Lung (tissue), 17 donors: ENCODE measurements at places on chromosomes 1 and 21. TPM values are rescaled to one million over a fixed set of nuclear protein-coding genes. Genes with fewer than 3 reads are reported as not detected.
A peak's percentile ranks its signal among the peaks of the same experiment; 100 is the strongest.

DNA sequence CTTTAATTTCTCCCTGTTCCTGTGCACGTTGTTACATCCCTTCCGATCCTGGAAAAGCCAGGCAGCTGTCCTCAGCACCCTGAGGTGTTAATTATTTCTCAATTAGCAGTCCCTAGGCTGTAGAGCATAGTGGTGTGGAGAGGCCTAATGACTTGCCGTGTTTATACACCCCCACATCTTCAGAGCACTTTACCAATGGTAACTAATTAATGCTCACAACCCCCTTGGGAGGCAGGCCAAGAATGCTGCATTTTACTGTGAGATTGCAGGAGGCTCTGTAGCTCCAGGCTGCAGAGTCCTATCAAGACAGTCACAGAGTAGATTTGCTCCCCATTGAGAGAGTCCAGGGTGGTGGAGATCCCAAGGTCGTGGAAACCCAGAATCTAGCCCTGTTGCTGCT lies 2.4 kb upstream of the PARS2 start:
- no peak for DNase-seq

DNA sequence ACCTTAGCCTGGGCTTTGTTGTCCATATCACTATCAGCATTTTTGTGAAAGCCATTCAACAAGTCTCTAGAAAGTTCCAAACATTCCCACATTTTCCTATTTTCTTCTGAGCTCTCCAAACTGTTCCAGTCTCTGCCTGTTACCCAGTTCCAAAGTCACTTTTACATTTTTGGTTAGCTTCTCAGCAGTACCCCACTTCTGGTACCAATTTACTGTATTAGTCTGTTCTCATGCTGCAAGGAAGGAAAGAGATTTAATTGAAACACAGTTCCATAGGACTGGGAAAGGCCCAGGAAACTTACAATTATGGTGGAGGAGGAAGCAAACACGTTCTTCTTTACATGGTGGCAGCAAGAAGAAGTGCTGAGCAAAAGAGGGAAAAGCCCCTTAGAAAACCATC lies 247.2 kb upstream of the B3GALT2 start:
- no peak for DNase-seq

GRCh38 chr1:24198766-24199165 lies 11.7 kb upstream of the IFNLR1 start:
- no peak for DNase-seq

LENEP gene
- not detected for polyA plus RNA-seq

- no peak for DNase-seq
Measured at GRCh38 chr1:200805719-200806118, 67.0 kb downstream of the CAMSAP2 start.

GRCh38 chr1:41278076-41278475 lies 36.0 kb upstream of the SCMH1 start:
- no peak for DNase-seq

- DNase-seq, result no peak
Measured at GRCh38 chr1:116076831-116077230, 34.4 kb upstream of the MAB21L3 start.

PANK4 gene
- 18.9 TPM for polyA plus RNA-seq

KANK4 gene
- polyA plus RNA-seq, result 0.10 TPM

GRCh38 chr1:68173936-68174737 lies 58.2 kb downstream of the WLS start:
- DNase-seq, result peak; percentile 83

GRCh38 chr21:17454315-17455027 lies 58.4 kb upstream of the CXADR start:
- peak; percentile 50 for DNase-seq

MAP10 gene
- polyA plus RNA-seq, result 0.57 TPM

DNA sequence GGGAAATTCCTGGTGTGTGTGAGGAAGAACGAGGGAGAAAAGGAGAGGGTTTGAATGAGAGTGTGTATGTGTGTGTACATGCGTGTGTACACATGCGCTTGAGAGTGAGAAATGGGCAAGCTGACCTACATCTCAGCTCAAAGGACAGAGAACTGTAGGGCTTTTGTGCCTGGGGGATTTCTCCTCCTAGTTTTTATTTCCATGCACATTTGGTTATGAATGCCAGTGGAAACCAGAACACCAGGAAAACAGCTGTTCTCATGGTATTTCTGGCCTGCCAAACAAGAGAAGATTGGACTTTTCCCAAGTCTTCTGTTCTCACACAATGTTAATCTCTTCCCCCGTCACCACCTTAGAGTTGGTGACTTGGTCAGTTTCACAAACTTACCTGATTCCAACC lies 45.2 kb downstream of the SLC44A3 start:
- no peak for DNase-seq

- DNase-seq, result peak; percentile 31
Measured at GRCh38 chr1:207811920-207812720, 60.3 kb downstream of the CD46 start.

DNA sequence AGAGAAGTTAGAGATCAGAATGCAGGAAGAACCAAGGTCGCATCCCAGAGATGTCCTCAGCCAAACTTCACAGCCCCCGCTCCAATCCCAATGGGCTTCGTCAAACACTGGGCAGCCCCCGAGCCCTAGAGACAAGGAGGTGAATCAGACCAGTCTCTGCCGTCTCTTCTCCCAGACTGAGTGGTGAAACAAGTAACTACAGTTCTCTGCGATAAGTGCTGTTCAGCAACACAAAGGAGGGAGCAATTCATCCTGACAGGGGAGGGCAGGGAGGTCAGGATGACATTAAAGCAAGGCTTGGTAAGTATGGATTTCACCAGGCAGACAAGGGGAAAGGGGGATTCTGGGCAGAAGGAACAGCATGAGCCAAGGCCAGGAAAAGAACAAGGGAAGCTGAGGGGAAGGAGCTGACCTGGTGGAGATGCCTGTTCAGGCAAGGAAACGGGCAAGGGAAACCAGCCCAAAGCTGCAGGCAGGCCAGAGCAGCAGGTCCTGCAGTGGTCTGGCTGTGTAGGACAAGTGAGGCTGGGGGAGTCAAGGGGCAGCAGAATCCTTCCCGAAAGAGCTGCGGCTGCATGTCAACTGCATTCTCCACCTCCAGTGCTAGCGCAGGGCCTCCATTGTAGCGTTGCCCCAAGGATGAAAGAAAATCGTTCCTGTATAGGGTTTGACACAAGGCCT lies 13.6 kb upstream of the ERI3 start:
- no peak for DNase-seq

DNA sequence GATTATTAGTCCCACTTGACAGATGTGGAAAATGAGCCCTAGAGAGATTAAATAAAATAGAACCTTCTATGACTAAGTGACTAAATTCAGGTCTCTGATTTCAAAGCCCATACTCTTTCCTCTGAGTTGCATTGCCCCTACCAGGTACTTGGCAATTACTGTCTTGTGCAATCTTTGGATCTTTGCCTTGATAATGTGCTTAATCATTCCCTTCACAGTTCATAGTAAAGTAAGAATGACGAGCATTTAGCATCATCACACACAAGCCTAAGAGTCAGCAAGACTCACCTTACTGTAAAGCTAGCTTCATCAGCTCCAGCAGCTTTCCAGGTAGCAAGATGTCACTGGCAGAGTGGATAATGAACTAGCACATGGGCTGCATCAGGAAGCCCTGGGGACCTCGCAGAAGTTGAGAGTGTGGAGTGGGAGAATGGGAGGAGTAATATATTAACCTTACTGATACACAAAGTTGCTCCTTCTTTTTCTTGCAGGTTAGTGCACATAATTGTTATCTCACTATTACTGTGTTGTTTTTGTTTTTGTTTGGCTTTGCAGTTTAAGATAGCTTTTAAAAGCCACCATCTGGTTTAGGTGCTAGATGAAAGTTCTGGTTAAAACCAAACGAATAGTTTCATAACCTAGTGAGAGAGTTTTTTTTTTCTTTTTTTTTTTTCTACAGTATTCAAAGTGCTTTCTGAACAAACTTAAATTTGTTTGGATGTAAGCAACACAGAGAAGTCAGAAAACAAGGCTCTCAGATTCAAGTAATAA lies 71.8 kb downstream of the PBX1 start:
- no peak for DNase-seq

SYT6 gene
- polyA plus RNA-seq, result 0.01 TPM

DNA sequence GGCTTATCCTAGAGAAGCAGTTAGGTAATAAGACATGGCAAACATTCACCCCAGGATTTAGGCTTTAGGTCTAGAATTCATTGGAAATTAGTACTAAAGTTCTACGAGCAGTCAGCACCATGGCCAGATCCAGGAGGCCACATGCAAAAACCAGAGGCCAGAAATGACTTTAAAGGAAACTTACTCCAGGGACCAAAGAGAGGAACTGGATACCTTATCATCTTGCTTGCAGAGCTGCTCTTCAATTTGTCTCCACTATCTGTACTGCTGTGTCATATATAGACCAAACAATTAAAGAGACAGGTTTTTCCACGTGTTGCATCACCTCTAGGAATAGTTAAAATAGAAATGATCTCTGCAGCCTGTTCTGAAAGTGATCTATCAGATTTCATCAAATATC lies 127.8 kb downstream of the LMX1A start:
- DNase-seq, result peak; percentile 29

AKR7A3 gene
- polyA plus RNA-seq, result 0.91 TPM

DNA sequence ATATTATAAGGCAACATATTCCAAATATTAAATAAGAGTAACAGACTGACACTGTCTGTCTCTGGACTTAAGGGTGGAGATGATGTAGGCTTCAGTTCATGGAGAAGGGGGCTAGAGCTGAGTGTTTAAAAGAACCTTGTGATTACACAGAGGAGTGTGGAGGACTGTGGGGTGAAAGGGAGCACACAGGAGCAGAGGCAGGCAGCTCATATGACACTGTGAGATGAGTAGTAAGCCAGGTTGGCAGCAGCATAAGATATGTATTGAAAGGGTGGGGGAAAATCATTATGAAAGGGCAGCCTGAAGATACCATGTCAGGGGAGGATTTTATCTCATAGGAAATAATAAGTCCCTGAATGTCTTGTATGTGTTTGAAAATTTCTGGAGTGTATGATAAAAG lies 104.5 kb downstream of the AK5 start:
- no peak for DNase-seq

GRCh38 chr1:223208164-223209076 lies 65.4 kb upstream of the TLR5 start:
- no peak for DNase-seq

ARTN gene
- polyA plus RNA-seq, result 0.95 TPM

ANGPTL7 gene
- 0.26 TPM for polyA plus RNA-seq

TAL1 gene
- polyA plus RNA-seq, result 6.4 TPM

- DNase-seq, result peak; percentile 11
Measured at GRCh38 chr1:32291145-32291707, 657 bp upstream of the HDAC1 start.

- no peak for DNase-seq
Measured at GRCh38 chr1:178694923-178695525, 30.0 kb upstream of the RALGPS2 start.

GRCh38 chr1:155026588-155026987 lies 7.0 kb downstream of the DCST2 start:
- DNase-seq, result no peak

DNA sequence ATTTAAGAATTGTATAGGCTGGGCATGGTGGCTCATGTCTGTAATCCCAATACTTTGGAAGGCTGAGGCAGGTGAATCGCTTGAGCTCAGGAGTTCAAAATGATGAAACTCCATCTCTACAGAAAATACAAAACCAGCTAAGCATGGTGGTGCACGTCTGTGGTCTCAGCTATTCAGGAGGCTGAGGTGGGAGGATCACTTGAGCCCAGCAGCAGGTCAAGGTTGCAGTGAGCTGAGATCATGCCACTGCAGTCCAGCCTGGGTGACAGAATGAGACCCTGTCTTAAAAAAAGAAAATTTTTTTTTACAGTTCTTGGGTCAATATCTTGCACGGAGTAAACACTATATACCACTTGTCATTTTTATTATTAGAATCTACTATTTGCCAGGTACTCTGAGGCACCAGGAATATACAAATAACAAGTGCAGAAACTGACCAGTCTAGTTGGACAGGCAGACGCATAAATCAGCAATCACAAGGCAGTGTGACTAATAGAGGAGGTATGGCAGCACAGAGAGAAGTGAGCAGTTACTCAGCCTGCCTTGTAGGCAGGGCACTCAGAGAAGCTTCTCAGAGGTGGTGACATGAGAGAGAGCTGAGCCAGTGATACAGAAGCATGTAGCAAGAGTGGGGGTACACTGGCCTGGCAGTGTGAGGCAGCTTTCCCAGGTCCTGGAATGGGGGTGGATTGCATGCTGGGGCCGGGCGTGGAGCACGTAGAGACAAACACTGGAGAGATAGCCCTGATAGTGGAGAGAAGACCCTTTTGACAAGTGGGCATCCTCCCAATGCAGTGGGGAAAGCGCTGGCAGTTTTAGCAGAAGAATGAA lies 8.0 kb downstream of the PHLDA3 start:
- peak; percentile 44 for DNase-seq

DNA sequence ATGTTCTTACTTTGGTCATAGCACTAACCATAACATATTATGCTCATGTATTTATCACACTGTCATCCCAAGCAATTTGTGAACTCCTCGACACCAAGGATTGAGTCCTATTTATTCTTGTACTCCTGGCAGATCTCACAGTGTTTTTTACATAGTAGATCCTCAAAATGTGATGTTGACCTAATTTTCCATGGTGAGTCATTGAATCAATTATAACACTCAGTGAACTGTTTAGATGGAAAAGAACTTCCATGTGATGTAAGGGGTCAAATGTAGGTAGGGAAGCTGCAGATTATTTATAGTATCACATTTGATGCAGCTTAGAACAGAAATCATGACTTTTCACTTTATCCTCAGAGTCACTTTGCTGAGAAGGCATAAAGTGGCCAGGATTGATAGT lies 281.9 kb upstream of the ADAMTS5 start:
- no peak for DNase-seq

- no peak for DNase-seq
Measured at GRCh38 chr1:184860535-184860934, 105.9 kb upstream of the EDEM3 start.

MANEAL gene
- 4.0 TPM for polyA plus RNA-seq

NR1I3 gene
- 0.17 TPM for polyA plus RNA-seq

TTC24 gene
- 0.31 TPM for polyA plus RNA-seq

- no peak for DNase-seq
Measured at GRCh38 chr1:35316264-35316663, 47.8 kb downstream of the ZMYM4 start.

RGS8 gene
- 0.02 TPM for polyA plus RNA-seq

- DNase-seq, result no peak
Measured at GRCh38 chr21:17786071-17786850, 32.9 kb downstream of the C21orf91 start.

- DNase-seq, result peak; percentile 22
Measured at GRCh38 chr1:165376811-165377311, 20.3 kb upstream of the LMX1A start.

- no peak for DNase-seq
Measured at GRCh38 chr1:76433526-76433925, 359.0 kb downstream of the ST6GALNAC3 start.

FCRL5 gene
- 1.5 TPM for polyA plus RNA-seq

DNA sequence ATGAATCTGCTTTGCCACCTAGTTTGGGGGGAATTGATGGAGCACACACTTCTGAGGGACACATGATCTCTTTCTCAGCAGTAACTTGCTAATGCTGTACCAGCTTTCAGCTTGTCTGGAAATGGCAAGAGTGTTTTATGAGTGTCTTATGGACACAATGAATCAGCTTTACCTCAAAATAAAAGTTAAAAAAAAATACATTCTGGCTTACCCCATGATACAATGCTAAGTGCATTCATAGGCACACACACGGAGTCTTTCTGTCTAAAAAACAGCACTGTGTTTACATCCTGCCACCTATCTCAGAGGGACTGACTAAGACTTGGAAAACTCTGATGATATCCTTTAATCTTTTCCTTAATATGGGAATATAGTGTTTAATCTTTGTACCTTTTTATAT lies 455.5 kb upstream of the ADAMTS5 start:
- no peak for DNase-seq

GRCh38 chr1:17696417-17697301 lies 58.5 kb upstream of the ACTL8 start:
- peak; percentile 72 for DNase-seq

GRCh38 chr1:17113963-17114362 lies 5.3 kb downstream of the PADI2 start:
- DNase-seq, result no peak

IVL gene
- 0.22 TPM for polyA plus RNA-seq
